ENCODE measurements at places on chromosomes 5 and 9. TPM values are rescaled to one million over a fixed set of nuclear protein-coding genes. Genes with fewer than 3 reads are reported as not detected.

DNA sequence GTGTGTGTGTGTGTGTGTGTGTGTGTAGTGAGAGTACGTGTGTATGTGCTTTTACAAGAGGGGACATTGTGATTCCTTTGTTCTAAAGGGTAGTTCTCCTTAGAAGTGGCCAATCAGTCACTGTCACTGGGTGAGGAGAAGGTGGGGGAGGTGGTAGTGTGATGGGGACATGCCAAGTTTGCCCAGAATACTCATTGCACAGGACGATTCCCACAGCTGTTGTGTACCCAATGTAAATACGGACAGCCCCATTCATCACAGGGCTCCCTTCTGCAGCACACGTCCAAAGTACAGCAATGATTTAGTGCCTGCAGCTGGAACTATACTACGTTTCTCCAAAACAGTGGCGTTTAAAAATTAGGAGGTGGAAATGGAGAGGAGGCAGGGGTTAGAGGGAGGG, 287.8 kb downstream of the TLR4 start:
- no peak for DNase-seq

DNA sequence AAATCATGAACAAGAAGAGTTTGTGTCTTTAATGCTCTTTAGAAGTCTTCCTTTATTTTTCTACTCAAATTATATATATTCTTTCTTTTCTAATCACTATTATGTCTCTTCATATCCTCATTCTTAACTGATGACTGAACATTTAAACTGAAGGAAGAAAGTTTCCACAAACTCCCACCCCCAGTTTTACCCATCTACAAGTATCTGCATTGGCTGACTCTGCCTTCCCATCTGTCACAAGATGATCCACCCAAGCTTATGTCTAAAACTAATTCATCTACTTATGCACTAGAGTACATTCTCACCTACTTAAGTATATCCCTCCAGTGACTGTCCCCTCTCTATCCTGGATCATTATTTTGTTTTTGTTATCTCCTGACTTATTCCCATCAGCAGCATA, 344.5 kb downstream of the PRR16 start:
- peak; percentile 36 for DNase-seq

DNA sequence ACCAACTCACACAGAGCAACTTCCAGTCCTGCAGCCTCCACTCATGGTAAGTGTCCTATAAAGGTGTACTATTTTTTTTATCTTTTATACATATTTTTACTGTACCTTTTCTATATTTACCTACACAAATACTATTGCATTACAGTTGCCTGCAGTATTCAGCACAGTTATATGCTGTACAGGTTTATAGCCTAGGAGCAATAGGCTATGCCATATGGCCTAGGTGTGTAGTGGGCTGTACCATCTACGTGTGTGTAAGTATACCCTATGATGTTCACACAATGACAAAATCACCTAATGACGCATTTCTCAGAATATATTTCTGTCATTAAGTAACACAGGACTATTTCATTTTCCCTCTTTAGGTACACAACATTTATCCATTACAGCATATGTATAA, 16.7 kb downstream of the S100Z start:
- no peak for DNase-seq

HMMR gene
- total RNA-seq = 24.6 TPM

DNA sequence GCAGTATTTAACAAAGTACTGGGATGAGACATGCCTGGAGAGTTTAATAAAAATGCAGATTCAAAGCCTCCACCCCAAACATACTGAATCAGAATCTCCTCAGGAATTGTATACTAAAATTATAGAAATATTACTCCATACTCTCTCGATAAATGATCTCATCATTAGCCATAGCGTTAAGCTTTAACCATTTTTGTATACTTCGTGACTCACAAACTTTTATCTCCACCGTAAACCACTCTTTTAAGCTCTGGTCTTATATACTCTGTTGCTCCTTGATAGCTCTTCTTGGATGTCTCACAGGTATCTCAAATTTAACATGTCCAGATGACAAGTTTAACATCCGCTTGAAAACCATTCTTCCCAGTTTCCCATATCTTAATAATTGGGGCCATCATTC, 327.8 kb downstream of the ADGRV1 start:
- DNase-seq = no peak

All from IMR-90 (cell line).